ENCODE measurements at places on chromosomes 13 and 19.
A peak's percentile ranks its signal among the peaks of the same experiment; 100 is the strongest.

GRCh38 chr19:8922591-8922990 lies 87.6 kb downstream of the MUC16 start:
- no peak for DNase-seq
- H3K36me3 ChIP-seq = no peaks in the 10 kb centered on the region

GRCh38 chr13:76792731-76793347 lies 93.4 kb downstream of the KCTD12 start:
- no peak for DNase-seq
- H3K4me1 ChIP-seq = peaks cover 9% of the 10 kb centered on the region
- no peak overlapping the region for H3K27ac ChIP-seq
- no peak overlapping the region for H3K4me3 ChIP-seq
- no peaks in the 10 kb centered on the region for H3K36me3 ChIP-seq
- H3K27me3 ChIP-seq = no peaks in the 10 kb centered on the region

DNA sequence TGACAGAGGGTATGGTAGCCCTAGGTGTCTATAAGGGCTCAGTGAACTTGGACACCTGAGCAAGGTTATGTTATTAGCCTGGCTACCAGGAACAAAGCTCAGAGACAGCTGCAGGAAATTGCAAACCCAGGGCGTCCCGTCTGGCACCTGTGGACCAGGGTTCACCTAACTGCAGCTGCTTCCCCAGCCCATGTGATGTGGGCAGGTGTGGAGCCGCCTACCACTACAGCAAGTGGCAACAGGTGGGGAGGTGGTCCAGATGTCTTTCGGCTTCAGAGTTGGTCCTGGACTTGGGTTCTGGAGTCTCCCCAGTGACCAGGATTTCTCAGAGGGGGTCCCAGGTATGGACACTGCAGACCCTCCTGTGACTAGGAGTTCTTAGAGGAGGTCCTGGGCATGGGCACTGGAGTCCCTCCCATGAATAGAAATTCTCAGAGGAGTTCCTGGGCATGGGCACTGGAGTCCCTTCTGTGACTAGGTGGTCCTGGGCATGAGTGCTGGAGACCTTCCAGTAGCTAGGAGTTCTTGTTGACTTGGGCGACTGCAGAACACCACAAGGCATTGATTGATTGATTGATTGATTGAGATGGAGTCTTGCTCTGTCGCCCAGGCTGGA lies 25.2 kb downstream of the ACTL9 start:
- H3K27me3 ChIP-seq = peaks cover 2% of the 10 kb centered on the region
- H3K27ac ChIP-seq = no peak overlapping the region
- no peaks in the 10 kb centered on the region for H3K4me1 ChIP-seq
- H3K36me3 ChIP-seq = no peaks in the 10 kb centered on the region
- no peak overlapping the region for H3K4me3 ChIP-seq

DNA sequence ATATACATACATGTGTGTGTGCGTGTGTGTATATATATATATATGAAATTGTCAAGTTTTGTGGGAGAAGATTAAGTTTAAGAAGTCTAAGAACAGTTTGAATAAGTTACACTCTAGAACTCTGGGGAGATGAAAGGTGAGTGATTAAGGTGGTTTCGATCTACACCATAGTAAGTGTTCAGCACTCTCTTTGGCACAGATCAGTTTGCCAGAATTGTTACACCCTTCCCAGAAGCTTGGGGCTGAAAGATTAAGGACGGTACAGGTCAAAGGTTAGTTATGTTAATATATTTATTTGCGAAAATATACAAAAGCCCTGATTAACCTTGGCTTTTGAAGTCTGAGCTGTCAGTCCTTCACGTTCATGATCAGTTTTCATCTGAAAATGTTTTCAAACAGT lies 309.1 kb downstream of the KLF5 start:
- peaks cover 39% of the 10 kb centered on the region for H3K4me1 ChIP-seq
- no peak overlapping the region for H3K4me3 ChIP-seq
- H3K27ac ChIP-seq = peak overlapping the region; percentile 74
- H3K27me3 ChIP-seq = no peaks in the 10 kb centered on the region
- no peaks in the 10 kb centered on the region for H3K36me3 ChIP-seq

DNA sequence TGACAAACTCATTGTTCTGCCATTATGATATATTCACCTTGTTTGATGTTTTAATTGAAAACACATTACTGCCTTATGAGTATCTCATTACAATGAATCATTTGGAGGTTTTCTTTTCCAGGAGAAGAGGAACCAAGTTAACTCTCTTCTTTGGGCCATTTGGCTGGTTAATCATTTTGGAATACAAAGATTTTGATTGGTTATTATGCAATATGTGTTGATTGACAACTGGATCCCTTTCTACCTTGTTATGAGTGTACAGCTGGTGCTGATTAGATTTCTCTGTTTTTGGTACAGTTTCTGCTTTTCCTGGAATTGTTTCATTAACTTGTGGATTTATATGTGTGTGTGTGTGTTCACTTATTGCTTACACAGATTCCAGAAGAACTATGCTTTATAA lies 49.2 kb upstream of the RGCC start:
- no peak for DNase-seq
- no peaks in the 10 kb centered on the region for H3K36me3 ChIP-seq
- H3K4me3 ChIP-seq = no peak overlapping the region
- no peaks in the 10 kb centered on the region for H3K4me1 ChIP-seq

DNA sequence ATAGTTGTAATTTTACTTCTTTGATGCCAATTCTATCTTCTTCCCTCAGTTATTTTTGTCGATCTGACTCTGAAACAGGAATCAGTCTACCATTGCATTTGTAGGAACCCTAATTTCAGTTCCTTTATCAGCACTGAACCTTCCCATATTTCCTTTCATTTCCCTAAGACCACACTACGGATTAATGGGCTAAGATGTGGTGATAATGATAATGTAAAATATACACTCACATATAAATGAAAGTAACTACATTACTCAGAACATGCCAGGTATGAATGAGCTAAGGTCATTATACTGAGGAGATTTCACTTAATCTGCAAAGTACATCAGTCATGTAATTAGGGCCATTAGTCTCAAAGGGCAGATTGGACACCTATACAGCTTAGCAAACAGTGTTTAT lies 60.2 kb upstream of the RFC3 start:
- no peaks in the 10 kb centered on the region for H3K27me3 ChIP-seq
- H3K36me3 ChIP-seq = no peaks in the 10 kb centered on the region
- H3K4me1 ChIP-seq = no peaks in the 10 kb centered on the region
- no peak overlapping the region for H3K27ac ChIP-seq

DNA sequence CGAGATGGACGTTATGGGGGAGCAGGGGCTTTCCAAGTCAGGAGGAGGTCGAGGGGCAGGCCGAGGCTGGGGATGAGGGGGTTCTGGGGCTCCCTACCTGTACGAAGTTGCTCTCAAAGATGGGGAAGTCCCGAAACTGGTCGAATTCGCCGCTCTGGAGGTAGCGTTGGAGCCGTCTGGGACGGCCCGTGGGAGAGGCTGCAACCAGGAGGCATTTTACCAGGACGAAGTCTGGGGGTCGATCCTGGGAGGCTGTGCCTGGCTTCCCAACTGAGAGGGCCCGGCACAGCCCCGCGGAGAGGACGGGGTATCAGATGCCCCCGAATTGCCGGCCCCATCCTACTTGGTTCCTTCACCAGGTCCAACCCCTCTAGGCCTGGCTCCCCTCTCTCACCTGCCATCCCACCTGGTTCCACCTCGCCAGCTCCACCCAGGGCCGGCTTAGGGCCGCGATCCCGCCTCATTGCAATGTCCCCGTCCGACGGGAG lies 527 bp upstream of the EMC10 start:
- H3K4me1 ChIP-seq = peaks cover 13% of the 10 kb centered on the region
- H3K27ac ChIP-seq = peak overlapping the region; percentile 81
- peak overlapping the region; percentile 91 for H3K4me3 ChIP-seq

DNA sequence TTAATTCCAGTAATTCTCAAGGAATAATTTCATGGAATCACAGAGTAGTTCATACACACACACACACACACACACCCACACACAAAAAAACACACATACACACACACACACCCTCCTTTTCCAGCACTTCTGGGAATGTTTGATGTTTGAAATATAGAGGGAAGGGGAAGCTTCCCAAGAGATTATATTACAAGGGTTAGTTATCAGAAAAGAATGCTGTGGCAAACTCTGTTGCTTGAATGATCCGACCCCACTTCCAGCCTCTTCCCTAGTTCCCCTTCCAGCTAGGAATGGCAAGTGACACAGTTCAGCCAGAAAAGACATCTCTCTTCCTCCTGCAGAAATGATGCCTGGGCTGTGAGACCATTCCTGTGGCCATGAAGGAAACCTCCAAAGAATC lies 49.9 kb downstream of the KCTD12 start:
- no peaks in the 10 kb centered on the region for H3K36me3 ChIP-seq
- no peak overlapping the region for H3K27ac ChIP-seq
- no peaks in the 10 kb centered on the region for H3K4me1 ChIP-seq
- H3K4me3 ChIP-seq = no peak overlapping the region

- H3K4me3 ChIP-seq = no peak overlapping the region
- H3K27me3 ChIP-seq = no peaks in the 10 kb centered on the region
- H3K36me3 ChIP-seq = no peaks in the 10 kb centered on the region
Measured at GRCh38 chr13:25677956-25678355, 306.2 kb downstream of the ATP8A2 start.

DNA sequence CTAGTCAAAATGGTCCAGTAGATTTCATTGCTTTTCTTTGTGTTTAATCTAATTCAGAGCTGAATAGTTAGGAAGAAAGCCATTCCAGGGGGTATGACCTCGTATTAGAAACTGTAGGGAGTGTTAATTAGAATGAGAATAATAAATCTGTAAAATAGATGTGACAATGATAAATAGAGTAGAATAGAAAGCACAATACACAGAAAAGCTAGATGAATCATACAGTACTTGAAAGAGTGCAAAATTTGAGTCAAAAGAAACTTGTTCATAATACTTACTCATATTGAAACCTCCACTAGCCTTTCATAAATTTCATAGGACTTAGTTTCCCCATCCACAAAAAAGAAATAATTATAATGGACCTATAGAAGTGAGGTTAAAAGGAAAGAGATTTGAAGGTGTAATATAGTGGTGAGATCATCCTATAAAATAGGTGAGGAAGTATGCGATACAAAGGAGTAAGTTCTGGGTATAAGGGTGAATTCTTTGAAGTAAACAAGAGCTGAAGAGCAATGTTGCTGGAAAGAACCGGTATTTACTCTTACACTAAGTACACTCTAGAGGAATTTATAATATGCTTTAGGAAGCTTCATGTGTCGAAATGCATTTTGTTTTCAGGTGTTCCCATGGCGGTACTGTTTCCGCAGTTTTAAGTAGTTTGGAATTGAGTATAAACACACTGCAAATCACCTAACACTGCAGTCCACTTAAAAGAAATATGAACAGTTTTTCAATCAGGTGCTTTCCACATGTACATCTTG lies 21.9 kb downstream of the PCDH17 start:
- H3K4me1 ChIP-seq = no peaks in the 10 kb centered on the region
- DNase-seq = no peak
- H3K27ac ChIP-seq = no peak overlapping the region
- H3K36me3 ChIP-seq = no peaks in the 10 kb centered on the region

DNA sequence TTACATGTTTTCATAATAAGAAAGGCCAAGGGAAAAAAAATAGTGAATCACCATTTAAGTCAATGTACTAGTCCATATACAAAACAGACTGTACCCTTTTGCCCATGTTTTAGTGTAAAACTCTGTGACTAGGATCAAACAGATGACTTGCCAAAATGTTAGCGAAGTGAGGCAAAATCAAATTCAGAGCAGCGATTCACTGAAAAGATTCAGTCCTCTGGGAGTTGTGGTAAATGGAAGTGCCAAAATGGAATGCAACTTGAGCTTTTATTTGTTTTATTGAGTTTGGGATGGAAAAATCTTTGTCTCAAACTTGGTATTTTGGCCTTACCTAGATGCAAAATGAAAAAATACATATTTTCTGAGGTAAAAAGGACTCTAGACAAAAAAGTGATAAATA lies 9.1 kb downstream of the CDADC1 start:
- H3K27me3 ChIP-seq = no peaks in the 10 kb centered on the region
- no peak for DNase-seq
- H3K4me1 ChIP-seq = no peaks in the 10 kb centered on the region
- H3K27ac ChIP-seq = no peak overlapping the region

DNA sequence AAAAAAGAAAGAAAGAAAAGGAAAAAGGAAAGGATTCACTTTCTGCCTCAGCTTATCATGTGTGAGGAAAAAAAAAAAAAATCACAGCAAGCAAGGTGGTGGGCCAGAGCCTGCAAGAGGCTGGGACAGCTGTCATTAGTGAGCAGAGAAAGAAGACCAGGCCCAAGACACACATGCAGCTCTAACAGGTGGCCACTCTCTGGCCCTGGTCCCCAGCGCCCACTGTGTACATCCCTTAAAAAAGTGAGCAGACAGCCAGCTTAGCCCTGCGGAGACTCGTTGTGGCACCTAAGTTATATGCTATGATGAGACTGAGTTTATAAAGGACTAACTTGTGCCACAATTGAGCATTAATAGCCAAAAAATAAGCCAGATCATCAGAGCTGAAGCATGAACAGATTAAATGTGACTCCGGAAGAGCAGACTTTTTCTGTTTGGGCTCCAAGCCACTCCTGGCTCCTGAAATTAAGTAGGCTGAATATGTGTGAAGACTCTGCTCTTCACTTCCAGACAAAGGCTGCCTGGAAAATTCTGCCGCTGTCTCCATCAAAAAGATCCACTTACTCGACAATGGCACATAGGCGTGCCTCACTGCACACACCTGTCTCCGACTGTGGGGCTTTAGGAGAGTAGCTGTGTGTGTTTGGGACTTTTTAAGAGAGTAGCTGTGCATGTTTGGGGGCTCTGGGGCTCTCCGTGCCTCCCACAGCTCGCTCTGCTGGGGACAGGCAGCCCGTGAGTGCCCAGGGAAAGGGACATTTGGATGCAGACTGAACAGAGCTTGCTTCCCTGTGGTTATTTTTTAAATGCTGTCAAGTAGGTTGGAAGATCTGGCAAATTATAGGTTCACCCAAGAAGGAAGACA lies 55.0 kb downstream of the LATS2 start:
- no peaks in the 10 kb centered on the region for H3K27me3 ChIP-seq
- DNase-seq = no peak
- H3K4me1 ChIP-seq = no peaks in the 10 kb centered on the region
- H3K36me3 ChIP-seq = peaks cover 2% of the 10 kb centered on the region

GRCh38 chr19:58562122-58563033 lies 4.0 kb upstream of the UBE2M start:
- no peak for DNase-seq
- H3K4me1 ChIP-seq = peaks cover 50% of the 10 kb centered on the region
- H3K27me3 ChIP-seq = no peaks in the 10 kb centered on the region
- H3K27ac ChIP-seq = peak overlapping the region; percentile 7

- no peaks in the 10 kb centered on the region for H3K36me3 ChIP-seq
- H3K27ac ChIP-seq = no peak overlapping the region
- no peak overlapping the region for H3K4me3 ChIP-seq
- H3K4me1 ChIP-seq = no peaks in the 10 kb centered on the region
Measured at GRCh38 chr13:35449821-35450220, 26.7 kb downstream of the MAB21L1 start.

- H3K27me3 ChIP-seq = no peaks in the 10 kb centered on the region
- H3K4me3 ChIP-seq = peak overlapping the region; percentile 60
- peaks cover 21% of the 10 kb centered on the region for H3K4me1 ChIP-seq
- H3K27ac ChIP-seq = peak overlapping the region; percentile 63
- DNase-seq = no peak
Measured at GRCh38 chr19:43798546-43799409, 3.5 kb downstream of the LYPD5 start.

DNA sequence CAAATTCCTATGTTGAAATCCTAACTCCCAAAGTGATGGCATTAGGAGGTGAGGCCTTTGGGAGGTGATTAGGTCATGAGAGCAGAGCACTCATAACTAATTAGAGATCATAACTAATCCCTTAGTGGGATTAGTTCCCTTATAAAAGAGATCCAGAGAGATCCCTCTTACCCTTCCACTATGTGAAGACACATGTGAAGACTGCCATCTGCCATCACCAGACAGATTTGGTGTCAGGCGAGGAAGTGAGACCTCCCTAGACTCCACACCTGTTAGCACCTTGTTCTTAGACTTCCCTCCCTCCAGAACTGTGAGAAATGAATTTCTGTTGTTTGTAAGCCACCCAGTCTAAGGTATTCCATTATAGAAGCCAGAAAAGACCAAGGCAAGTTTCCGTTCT lies 112.2 kb downstream of the NDFIP2 start:
- peaks cover 9% of the 10 kb centered on the region for H3K4me1 ChIP-seq
- H3K27ac ChIP-seq = no peak overlapping the region
- no peaks in the 10 kb centered on the region for H3K36me3 ChIP-seq
- H3K4me3 ChIP-seq = no peak overlapping the region
